Activated effector memory CD4-positive, alpha-beta T cell treated with Interleukin-2 at 50 U/mL for 16 hours (primary cell): ENCODE measurements at places on chromosomes 3 and 15.

DNA sequence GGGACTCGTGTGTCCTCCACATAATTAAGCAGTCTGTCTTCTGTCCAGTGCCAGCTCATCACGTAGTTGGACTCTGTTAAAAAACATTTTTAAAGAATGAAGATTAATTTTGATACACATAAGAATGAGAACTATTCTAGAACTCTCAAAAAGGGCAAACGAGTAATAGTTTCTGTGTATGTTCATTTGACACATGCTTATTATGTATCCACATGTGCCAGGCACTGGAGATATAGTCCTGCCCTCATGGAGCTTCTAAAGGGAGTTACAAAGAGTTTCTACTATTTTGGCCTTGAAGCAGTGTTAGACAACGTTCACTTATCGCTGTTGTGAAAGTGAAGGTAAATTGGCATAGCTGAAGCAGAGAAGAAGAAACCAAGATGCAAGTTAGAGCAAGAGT, 326.7 kb upstream of the CTDSPL start:
- no peak for DNase-seq

DNA sequence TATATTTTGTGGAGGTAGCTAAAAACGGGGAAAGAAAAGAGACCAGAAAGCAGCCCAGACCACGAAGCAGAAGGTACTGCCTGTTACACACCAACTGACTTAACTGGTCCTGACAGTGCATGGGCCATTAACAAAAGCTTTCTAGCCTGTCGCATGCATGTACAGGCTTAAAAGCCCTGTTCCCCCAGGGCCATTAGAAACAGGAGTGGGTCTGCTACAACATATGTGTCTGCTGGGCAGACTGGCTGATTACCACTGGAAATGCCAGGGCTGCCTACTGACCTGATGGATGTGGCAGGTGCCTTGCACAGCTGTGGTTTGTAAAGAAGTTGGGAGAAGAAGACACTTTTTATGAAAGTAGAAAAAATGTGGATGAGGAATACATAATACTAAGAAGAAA, 137.4 kb downstream of the GAP43 start:
- DNase-seq: no peak

- no peak for DNase-seq
These were observed 847.2 kb downstream of the TUSC7 start for GRCh38 chr3:117556646-117557407.

GRCh38 chr15:75061272-75061671, 37.9 kb downstream of the PPCDC start:
- DNase-seq: no peak

- DNase-seq: no peak
These were observed 273.5 kb downstream of the NEK10 start for GRCh38 chr3:27095553-27096222.

GRCh38 chr15:79524531-79524930, 92.4 kb downstream of the MINAR1 start:
- no peak for DNase-seq

DNA sequence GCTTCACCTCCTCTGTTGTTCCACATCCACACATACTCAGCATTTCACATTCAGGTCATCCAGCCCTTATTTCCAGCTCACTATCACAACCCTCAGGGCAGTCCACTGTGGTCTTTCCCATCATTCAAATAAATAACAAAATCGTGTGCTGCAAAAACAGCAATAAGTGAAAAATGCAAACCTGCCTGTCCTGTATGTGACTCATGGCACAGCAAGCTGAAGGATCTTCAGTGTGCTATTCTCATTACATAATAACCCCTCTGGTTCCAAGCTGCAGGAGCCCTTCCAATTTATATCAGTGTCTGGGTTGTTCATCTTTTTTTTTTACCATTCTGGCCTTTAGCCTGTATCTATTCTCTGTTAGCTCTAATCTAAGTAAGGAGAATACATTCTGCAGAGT, 185.3 kb upstream of the UBE2E2 start:
- no peak for DNase-seq

- DNase-seq: peak; percentile 60
These were observed at the start of gene ITPKA for GRCh38 chr15:41493205-41493901. Gene ITPKA (plus strand): TSS chr15:41493874. CDS start chr15:41493928, 54 bp downstream.

GRCh38 chr3:115704661-115705338, 81.5 kb downstream of the GAP43 start:
- no peak for DNase-seq

GRCh38 chr15:29770796-29771195, 51.5 kb downstream of the TJP1 start:
- DNase-seq: no peak

DNA sequence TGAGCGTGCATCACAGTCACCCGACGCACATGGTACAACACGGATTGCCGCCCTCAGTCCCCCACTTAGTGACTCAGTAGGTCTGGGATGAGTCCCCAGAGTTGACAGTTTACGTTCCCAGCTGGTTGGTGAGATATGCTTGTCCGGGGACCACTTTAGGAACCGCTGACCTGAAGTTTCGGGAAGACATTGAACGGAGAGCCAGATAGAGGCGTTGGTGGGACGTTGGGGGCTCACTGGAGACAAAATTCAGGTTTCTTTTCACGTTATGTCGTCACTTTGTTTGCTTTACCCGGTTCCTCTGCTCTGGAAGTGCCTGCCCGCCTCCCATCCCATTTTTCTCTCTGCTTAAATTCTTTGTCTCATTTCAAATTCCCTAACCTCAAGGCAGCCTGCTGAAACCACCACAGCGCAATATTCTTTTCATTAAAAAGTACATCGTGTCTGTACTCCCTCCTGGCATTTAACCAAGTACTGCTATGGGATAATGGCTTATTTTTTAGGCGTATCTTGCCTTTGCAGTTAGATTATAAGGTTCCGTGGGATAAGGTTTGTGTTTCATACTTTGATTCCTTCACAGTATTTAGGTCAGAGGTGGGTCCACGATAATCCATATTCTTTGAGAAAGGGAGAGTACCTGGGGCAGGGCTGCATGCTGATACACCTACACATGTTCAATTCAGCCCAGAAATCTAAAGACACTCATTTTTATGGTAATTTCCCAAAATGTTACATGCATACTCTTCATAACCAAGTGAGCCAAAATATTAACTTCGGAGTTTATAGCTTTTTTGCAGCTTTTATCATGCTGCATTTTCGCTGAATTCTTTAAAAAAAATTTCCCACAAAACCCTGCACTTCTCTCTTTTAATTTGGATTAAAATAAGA, 921 bp downstream of the LMLN start:
- no peak for DNase-seq

GRCh38 chr3:27319847-27320526, 49.2 kb downstream of the NEK10 start:
- DNase-seq: no peak

DNA sequence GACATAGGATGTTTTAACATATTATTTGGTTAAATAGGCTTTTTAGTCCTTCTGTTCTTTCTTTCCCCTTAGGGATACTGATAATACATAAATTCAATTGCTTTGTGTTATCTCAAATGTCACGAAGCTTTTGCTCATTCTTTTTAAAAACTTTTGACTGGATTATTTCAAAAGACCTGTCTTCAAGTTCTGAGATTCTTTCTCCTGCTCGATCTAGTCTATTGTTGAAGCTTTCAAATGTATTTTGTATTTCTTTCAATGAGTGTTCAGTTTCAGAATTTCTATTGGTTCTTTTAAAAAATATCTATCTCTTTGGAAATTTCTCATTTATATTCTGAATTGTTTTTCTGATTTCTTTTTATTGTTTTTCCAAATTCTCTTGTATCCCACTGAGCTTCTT, 16.9 kb downstream of the IL20RB start:
- DNase-seq: no peak

DNA sequence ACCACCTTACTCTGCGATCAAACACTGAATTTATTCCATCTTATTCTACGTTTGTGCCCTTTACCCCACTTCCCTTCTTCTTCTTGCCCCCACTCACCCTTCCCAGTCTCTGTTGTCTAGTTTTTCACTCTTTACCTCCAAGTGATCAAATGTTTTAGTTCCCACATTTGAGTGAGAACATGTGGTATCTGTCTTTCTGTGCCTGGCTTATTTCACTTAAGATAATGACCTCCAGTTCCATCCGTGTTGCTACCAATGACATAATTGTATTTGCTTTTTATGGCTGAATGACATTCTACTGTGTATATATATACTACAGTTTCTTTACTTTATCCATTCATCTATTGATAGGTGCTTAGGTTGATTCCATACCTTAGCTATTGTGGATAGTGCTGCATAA, 78.8 kb downstream of the PDCD6IP start:
- no peak for DNase-seq

- DNase-seq: no peak
These were observed 23.6 kb upstream of the RAB7A start for GRCh38 chr3:128702391-128702790.

DNA sequence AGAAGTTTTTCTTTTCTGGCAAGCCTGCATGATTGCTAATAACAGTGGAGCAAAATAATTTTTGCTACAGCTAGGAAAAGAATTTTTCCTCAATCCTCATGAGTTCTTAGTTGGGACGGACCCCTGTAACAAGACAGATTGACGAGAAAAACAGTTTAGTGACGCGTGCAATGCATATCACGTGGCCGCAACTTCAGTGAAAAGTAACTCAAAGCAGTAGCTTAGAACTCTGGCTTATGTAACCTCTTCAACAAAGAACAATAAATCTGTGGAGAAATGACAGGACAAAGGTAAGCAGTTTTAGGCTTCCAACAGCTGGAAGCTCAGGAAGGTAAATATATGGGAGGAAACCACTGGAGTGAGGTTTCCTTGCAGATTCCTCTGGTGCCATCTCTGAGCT, 19.7 kb downstream of the FAM107A start:
- DNase-seq: no peak

GRCh38 chr3:146125951-146126350, 35.0 kb downstream of the PLOD2 start:
- no peak for DNase-seq

GRCh38 chr15:51577636-51578304, 44.8 kb downstream of the DMXL2 start:
- no peak for DNase-seq
